DMS153 (cell line): ENCODE measurements at places on chromosomes 6 and 20.

GRCh38 chr6:16239798-16240123 lies 1.4 kb downstream of the GMPR start:
- DNase-seq: peak; percentile 74

GRCh38 chr6:154615483-154616025 lies 105.1 kb upstream of the CNKSR3 start:
- peak; percentile 61 for DNase-seq

- DNase-seq: no peak
Observed at GRCh38 chr6:14748679-14749078, 497.2 kb upstream of the JARID2 start.

GRCh38 chr6:141594874-141595273 lies 537.9 kb upstream of the GJE1 start:
- DNase-seq: no peak

DNA sequence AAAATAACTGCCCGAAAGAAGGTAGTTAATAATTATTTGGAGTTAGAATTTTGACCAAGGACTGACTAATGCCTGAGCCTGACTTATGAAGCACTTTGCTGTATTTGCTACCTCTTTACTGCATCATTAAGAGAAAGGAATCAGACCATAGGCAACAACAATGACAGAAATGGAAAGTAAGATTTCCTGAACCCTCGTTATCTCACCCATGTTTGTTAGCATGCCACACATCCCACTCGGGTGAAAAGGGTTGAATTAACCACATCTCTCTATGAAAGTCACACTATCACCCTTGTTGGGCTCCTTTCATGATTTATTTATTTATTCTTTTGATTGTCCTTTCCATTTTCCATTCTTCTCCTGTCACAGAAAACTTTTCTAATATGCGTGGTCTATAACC lies 59.6 kb downstream of the OLIG3 start:
- no peak for DNase-seq

- DNase-seq: no peak
Observed at GRCh38 chr6:163943607-163944385, 529.3 kb downstream of the QKI start.

DNA sequence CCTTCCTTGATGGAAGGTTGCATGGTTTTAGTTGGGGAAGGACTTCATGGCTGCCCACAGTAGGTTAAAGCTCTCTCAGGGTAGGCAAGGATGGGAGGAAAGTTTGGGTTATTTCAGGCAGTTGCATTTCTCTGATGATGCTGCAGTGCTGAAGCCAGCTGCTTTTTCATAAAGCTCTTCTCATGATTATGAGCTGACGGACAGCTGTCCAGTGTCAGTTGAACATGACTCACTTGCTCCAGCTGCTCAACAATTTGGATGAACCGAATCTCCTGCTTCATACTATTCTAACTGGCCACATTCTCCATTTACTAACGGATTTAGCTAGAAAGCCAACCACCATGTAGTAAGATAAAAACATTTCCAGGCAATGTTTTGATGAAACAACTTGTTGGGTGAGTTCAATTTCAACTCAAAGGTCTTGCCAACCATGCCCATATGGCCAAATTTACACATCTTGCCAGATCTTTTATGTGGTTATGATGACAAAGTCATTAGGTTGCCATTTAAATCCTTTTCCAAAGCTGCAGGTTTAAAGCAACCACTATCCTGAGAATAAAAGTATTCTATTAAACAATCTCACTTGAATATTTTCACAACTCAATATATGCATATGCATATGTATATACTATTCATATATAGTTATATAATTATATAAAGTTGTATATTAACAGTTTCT lies 125.9 kb downstream of the HS3ST5 start:
- no peak for DNase-seq

DNA sequence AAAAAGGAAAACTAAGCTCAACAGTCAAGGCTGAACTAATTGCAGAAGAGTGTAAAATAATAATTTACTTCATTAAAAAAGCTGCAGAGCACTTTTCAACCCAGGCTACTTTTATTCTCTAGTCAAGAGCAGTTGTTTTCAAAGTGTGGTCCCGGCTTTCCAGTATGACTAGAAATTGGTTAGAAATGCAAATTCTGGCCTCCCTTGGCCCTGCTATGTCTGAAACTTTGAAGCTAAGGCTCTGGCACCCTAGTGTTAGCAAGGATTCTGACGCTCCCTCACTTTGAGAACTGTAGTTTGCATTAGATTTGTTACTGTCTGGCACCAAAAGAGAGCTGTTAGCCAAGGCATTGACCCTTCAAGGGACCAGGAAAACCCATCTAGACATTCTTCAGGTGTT lies 9.5 kb upstream of the NXT1 start:
- no peak for DNase-seq

DNA sequence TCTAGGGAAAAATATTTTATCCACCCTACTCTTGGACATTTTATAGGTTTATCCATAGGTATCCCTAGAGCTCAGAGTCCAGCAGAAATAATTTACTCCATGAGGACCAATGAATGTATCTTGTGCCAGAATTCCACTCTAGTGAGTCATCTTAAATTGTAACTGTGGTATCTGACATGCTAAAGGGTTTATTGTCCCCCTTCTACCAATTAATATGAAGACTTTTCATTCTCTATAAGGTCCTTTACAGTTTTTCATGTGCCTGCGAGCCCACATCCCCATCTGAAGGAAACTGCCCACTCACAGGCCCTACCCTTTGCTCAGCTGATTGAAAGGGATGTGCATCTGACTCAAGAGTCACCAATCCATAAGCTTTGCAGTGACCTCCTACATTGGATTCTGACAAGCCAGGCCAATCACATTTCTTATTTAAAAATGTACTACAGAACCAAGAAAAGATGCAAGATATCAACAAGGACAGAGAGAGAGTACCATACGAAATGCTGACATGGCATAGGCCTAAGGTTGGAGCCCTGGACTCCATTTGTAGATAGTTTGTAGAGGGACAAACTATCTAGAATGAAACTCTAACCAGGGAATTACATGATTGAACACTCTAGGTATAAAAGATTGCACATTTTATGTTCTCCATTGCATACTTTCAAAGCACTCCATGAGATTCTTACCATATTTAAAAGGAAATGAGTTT lies 93.4 kb upstream of the DEFB112 start:
- no peak for DNase-seq

GRCh38 chr6:42537536-42537935 lies 26.3 kb upstream of the UBR2 start:
- no peak for DNase-seq

DNA sequence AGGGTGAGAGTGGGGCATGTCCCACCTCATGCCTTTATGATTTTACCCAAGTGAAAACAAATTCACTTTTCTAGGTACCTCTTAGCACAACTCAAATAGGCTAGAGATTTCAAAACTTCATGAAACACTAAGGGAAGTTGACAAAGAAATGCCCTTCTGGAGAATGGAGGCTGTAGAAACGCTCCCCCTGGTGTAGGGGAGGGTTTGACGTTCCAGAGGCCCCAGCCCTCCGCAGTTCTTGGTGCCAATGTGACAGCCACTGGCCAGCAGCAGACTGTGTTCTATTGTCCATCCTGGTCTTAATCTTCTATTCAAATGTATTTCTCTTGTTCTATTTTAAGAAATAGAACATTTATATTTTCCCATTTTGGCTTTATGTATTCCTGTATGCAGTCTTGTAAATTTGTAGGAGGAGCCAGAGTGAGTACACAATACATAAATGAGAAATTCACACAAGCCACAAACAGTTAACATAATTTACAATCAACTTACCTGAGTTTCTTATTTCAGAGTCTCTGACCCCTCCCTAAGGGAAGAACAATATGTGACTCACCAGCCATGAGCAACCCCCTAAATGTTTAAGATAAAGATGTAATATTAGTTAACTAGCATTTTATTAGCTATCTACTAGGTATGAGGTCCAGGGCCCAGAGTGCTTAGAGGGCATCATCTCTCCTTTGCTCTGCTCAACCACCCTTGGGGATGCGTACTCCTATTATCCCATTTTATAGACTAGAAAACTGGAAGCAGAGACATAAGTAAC lies 8.8 kb upstream of the MUC21 start:
- DNase-seq: no peak

DNA sequence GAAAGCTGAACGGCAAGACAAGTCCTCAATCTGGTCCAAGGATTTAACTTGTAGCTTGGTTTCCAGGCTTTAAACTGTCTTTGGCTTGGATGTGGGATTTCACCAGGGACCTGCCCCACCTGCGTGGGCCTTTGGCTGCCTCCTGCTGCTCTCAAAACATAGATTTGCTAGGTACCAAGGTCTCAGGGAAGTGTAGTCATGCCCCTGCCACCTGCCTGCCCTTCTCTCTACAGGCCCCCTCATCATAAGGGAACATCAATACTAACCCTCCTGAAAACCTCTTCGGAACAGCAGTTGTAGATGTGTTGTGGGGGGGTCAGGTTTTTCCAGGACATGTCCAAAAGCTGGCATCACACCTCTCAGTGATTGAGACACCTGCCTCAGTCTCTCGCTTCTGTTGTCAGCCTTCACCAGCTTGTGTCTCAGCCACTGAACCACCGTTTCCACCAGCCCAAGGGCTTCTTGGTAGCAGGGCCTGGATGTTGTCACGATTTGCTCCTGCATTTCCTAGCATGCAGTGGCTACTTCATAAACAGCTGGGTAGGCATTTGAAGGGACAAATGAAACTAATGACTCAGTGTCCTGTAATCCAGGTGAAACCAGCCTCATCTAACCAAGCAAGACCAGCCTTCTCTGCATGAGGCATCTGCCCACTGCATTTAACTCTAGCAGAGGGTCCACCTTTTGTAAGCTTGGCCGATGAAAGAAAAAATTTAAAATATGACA lies 141.6 kb upstream of the THBS2 start:
- DNase-seq: no peak

GRCh38 chr6:165920896-165921671 lies 246.6 kb downstream of the TBXT start:
- no peak for DNase-seq

GRCh38 chr6:167469672-167470071 lies 144.8 kb downstream of the TTLL2 start:
- DNase-seq: no peak

DNA sequence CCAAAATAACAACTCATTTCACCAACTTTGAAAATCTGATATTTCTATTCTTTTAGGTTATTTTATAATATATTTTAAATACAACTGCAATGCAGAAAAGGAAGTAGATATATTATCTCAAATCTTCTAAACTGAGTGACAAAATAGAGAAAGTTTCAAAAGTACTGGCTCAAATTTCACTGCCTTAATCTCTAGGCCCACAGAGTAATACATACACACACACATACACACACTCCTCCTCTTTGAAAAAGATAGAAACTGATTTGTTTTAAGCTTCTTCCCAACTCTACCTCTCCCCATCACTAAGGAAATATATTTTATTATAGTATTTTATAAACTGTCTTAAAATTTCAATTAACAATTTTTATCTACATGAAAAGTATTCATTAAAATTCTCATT lies 36.2 kb downstream of the ARHGAP18 start:
- no peak for DNase-seq

DNA sequence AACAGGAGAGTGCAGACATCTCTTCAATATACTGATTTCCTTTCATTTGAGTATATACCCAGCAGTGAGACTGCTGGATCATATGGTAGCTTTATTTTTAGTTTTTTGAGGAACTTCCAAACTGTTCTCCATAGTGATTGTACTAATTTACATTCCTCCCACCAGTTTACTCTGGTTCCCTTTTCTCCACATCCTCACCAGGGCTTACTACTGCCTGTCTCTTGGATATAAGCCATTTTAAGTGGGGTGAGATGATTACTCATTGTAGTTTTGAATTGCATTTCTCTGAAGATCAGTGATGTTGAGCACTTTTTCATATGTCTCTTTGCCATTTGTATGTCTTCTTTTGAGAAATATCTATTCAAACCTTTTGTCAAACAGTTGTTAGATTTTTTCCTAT lies 64.9 kb upstream of the HMGCLL1 start:
- DNase-seq: no peak

DNA sequence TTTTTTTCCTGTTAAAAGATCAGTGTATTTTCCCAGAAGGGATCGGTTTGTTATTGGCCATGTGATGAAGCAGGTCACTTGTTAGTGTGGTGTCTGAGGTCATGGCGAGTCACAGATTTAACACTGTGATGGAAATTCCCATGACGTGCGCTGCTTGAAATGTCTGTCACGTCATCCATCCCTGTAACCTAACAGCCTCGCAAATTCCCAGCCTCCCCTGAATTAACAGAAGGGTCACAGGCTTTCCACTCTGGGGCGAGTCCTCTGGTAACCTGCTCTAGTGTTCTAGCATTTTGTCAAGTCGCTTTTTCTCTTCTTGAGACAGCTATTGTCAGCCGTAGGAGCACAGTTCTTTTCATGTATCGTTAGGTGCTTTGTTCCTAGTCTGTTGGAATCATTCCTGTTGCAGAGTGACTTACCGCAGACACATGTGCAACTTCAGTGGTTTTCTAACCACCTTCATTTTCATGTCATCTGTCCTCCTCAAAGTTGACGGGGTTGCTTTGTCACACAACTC lies 137.2 kb downstream of the MAP3K4 start:
- no peak for DNase-seq

DNA sequence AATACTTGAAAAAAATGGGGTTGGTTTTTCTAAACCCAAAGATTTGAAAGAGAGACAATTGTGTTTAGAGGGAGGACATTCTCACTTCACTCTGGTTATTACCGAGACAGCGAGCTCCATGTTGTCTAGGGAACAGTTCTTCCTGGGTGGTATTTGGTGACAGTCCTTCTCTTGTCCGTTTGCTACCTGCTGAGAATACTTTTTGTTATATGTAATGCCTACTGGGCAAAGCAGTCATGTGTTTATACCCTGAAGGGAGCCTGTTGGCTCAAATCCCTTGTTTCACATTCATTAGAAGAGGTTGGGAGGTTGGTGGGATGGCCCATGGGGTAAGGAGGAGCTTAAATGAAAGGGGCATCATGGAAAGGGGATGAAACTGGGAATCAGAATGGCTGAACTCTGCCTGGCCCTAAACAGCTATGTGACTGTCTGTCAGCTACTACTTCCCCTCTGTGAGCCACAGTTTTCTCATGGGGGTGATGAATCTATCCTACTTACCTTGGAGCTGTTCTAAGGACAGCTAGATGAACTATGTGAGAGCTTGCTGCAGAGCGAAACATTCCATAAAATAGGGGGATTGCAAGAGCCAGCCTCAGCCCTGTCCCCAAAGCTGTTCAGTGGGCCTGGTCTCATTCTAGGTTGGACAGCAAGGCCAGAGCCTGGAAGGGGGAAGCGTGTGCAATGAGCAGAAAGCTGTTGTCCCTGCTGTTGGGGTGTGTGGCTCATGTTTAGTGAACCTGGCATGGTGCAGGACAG lies 43.5 kb downstream of the FNDC1 start:
- DNase-seq: no peak

- DNase-seq: no peak
Observed at GRCh38 chr6:123888771-123889513, 85.3 kb downstream of the NKAIN2 start.

- DNase-seq: no peak
Observed at GRCh38 chr20:60221593-60221992, 263.4 kb downstream of the CDH26 start.

- no peak for DNase-seq
Observed at GRCh38 chr20:62557462-62557861, 81.7 kb upstream of the GATA5 start.

GRCh38 chr6:34317882-34318498 lies 69.2 kb upstream of the SMIM29 start:
- no peak for DNase-seq

- no peak for DNase-seq
Observed at GRCh38 chr6:145756170-145756662, 20.9 kb upstream of the EPM2A start.
